ENCODE measurements at places on chromosomes 3 and 15.

GRCh38 chr3:115099134-115099985 lies 47.7 kb downstream of the ZBTB20 start:
- DNase-seq: no peak

- no peak for DNase-seq
Measured at GRCh38 chr3:43435706-43436105, 149.4 kb downstream of the SNRK start.

GRCh38 chr3:127915115-127915936 lies at the start of gene KBTBD12:
KBTBD12 (plus strand) TSS chr3:127915232; CDS start chr3:127923062, 7,830 bp downstream.
- peak; percentile 57 for DNase-seq

GRCh38 chr3:159453945-159454344 lies 534.7 kb upstream of the IL12A start:
- no peak for DNase-seq

GRCh38 chr3:20912406-20912805 lies 726.4 kb upstream of the SGO1 start:
- no peak for DNase-seq

- no peak for DNase-seq
Measured at GRCh38 chr3:135326851-135327250, 531.8 kb downstream of the EPHB1 start.
